NCI-H146 (cell line): ENCODE measurements at places on chromosomes 7 and 10.

- DNase-seq = no peak
These were observed 64.1 kb downstream of the LYZL2 start for GRCh38 chr10:30565449-30565848.

GRCh38 chr10:99769706-99770105 lies 12.7 kb upstream of the ABCC2 start:
- DNase-seq = no peak

GRCh38 chr10:71433768-71434744 lies 37.3 kb downstream of the CDH23 start:
- no peak for DNase-seq

DNA sequence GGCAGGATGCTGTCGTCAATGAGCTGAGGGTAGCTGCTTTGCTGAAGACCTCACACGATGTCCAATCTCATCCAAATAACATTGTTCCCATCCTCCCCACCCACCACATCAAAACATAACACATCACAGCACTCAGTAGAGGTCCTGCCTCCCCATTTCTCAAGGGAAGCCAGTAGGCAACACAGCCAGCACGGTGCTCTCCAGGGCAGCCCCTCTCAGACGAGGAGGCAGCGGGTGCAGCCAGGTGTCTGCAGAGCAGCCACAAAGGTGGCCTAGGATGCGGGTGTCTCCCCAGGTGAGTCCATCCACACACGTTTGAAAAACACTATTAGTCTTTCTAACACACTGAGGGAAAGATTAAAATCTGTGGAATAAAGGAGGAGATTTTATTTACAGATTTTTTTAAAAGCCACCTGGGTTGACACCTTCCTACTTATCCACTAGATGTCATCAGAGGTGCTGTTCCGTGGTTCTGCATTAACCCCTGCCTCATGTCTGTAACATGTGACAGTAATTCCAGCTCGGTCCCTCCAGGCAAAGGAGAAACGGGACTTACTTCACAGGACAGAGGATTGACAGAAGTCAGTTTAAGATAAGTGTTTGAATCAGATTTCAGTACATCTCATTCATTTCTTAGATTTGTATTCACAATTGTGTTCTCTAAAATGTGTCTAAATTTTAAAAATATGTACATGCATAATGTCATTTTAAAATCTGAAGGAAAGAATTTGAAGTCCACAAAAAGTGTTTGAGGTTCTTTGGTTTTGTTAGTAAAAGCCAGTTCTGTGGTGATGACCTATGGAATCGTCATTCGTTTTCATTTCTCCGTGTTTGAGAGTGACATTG lies 68.0 kb downstream of the LANCL2 start:
- DNase-seq = peak; percentile 69

DNA sequence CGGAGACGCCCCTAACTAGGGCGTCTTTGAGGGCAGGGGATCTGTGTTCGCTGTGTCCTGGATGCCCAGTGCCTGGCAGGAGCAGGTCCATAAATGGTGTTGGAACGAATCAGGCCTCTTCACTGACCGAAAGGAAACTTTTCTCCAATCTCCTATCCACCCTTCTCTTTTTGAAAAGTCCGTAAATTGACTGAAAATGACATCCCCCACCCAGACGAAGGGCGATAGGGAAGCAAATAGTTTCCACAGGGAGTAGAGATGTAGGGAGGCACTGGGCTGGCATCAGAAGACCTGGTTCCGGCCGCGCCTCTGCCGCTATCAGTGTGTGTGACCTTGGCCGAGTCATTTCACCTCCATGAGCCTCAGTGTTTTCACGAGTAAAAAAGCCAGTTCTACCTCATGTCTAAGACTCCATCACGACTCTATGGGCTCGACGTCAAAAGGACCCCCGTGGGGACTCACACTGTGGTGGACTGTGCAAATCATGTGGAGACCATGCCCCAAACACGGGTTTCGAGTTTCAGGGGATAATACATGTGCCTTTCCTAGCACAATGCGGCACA lies 497 bp upstream of the RAB11FIP2 start:
- peak; percentile 66 for DNase-seq

- DNase-seq = no peak
These were observed 85.5 kb downstream of the NKX6-2 start for GRCh38 chr10:132700156-132701098.

DNA sequence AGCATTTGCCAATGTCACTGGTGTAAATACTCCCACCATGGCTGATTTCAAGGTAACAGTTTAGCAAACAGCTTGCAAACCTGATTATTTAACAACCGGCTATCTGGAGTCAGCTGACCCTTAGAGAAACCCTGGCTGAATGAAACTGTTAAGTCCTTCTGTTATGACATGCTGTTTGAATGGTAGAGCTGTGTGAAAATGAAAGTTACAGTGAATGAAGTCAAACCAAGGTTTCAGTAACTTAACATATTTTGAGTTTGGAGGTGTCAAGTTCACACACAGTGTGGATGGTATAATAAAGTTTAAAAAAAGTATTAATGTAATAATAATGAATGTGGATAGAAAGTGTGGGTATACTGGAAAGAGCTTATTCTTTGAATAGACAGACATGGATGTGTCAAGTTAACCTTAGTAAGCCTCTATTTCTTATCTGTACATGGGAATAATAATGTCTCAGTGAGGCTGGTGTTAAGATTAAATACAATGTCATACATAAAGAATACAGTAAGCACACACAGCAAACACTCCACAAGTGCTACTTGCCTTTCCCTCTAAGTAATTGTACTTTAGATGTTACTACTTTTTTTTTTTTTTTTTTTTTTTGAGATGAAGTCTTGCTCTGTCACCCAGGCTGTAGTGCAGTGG lies 150.4 kb downstream of the TAX1BP1 start:
- DNase-seq = no peak

- peak; percentile 27 for DNase-seq
These were observed 432 bp downstream of the TMEM248 start for GRCh38 chr7:66921396-66921917.

- no peak for DNase-seq
These were observed 124.3 kb downstream of the CUX1 start for GRCh38 chr7:101941481-101942383.

DNA sequence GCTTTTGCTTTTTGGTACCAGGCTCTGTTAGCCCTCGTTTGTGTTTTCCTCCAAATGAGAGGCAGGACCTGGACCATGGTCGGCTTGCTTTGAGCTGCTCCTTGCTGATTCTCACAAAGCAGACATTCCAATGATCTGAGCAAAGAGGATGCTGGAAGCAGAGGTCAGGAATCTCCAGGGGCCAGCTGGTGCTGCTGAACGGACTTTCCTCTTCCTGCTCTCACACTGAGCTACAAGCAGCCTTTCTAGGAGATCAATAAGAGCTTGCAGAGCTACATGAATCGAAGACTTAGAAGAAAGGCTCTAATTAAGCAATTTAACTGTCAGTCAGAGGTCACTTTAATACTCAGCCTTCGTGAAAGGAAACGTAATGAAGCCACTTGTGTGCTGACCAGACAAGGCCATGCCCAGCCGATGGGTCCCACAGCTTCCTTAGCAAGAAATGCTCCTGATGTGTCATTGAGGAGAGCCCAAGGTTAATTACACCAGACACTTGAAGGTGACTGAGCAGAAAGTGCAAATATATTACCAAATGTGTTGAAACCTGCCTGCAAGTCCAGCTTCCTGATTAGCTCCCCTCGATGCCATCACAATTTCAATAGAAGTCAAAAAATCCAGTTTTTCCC lies 151.3 kb upstream of the RSU1 start:
- no peak for DNase-seq

- DNase-seq = no peak
These were observed 184.8 kb upstream of the GALNT17 start for GRCh38 chr7:70947181-70947580.

DNA sequence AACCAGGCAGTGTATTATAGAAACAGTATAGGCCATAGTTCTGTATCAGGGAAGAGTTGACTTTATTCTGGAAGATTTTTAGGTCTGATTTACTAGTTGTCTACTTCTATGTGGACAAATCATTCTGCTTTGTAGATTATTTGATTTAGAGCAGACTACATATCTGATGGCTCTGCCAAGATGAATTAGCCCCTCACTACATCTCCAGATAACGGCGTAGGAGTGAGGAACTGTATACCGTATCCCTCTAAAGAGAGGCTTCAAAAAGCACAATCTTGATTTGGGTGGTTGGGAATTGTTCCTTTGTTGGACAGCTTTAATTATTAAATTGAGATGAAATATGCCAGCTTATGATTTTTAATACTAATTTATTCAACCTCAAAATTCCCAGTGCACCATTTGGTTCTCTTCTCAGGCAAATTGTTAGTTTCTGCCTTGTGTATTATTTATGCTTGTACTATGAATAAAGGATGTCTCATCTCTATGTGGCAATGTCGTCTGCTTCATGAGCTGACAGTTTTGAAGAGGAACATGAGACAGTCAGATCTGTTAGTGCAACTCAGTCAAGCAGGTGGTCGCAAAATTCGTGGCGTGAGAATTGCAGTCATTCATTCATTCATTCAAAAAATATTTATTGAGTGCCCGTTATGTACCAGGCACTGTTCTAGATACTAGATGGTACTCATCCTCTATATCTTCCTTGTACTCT lies 422.8 kb downstream of the EXOC4 start:
- no peak for DNase-seq

GRCh38 chr7:42221304-42221703 lies 15.7 kb downstream of the GLI3 start:
- DNase-seq = no peak

GRCh38 chr7:129356176-129356575 lies 78.1 kb upstream of the STRIP2 start:
- DNase-seq = no peak

GRCh38 chr7:151283302-151283701 lies 34.8 kb upstream of the SMARCD3 start:
- DNase-seq = no peak

GRCh38 chr7:73647725-73648592 lies 19.7 kb upstream of the VPS37D start:
- peak; percentile 73 for DNase-seq

GRCh38 chr7:140059273-140060242 lies 3.2 kb downstream of the PARP12 start:
- no peak for DNase-seq

GRCh38 chr7:157596881-157597280 lies 260.1 kb downstream of the DNAJB6 start:
- no peak for DNase-seq

- DNase-seq = no peak
These were observed 31.8 kb downstream of the CALML3 start for GRCh38 chr10:5556576-5556975.

GRCh38 chr10:77311186-77311585 lies 326.4 kb downstream of the KCNMA1 start:
- DNase-seq = peak; percentile 14

- no peak for DNase-seq
These were observed 2.3 kb upstream of the NYAP1 start for GRCh38 chr7:100481466-100481865.

DNA sequence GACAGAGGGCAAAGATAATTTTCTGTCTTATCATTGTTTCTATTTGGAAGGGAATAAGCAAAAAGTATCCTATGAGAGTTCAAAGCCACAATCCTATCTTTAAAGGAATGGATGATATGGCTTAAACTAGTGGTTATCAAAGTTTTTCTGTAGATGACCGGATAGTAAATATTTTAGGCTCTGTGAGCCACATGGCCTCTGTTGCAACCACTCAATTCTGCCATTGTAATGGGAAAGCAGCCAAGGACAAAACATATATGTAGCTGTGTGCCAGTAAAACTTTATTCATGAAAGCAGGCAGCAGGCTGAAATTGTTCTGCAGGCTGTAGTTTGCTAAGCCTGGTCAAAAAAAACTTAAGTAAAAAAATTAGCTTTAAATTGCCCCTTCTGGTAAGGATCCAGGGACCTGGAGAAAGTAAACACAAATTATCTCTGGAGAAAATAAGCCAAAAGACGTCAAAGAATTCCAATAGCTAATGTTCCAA lies 73.3 kb downstream of the THSD7A start:
- DNase-seq = no peak

DNA sequence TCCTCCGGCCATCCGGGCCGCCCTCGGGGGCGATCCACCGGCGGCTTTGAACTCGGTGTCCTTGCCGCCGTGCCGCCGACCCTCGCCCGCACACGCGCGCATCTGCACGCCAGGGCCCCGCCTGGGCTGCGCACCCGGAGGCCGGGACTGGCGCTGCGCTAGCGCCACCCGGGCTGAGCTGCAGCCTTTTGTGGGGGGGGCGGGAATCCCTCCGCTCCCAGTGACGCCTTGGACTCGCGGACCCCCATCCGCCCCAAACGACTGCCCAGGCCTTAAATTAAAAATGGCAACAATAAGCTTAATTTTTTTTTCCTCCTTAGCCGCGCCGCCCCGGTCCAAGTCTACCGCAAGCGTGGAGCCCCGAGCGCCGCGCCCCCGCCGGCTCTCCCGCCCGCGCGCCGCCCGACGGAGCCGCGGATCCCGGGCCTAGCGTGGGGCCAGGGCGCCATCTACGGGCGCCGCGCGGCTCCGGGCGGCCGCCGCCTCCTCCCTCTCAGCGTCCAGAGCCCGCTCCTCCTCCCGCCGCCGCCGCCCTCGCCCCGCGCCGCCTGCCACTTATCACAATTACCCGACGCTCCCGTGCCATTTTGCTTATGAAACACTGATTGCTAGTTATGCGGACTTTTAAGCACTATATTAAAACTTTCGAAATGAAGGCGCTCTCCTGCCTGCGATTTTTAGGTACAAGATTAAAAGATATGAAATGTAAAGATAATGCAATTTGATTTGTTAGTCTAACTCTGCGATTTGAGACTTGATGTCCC lies 7.5 kb upstream of the EBF3 start:
- peak; percentile 20 for DNase-seq

DNA sequence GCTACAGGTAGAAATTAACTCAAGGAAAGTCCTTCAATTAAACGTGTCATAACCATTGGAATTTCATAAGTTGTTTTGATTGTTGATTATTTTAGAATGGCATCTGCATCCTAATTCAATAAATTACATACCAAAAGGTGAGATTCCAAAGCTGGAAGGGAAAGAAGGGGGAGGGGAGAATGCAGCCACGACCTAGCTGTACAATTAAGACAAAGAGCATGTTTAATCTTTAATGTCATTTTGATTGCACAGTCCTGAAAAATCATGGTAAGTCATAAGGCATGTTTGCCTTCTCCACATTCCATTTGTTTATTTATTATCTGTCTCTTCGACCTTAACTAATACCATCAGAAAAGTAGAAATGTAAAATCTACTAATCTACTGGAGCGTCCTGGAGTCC lies 358.1 kb downstream of the FRMD4A start:
- no peak for DNase-seq

- DNase-seq = no peak
These were observed 15.8 kb downstream of the ST8SIA6 start for GRCh38 chr10:17438583-17438982.

- DNase-seq = peak; percentile 47
These were observed 60.6 kb upstream of the MSMB start for GRCh38 chr10:46106410-46107255.

DNA sequence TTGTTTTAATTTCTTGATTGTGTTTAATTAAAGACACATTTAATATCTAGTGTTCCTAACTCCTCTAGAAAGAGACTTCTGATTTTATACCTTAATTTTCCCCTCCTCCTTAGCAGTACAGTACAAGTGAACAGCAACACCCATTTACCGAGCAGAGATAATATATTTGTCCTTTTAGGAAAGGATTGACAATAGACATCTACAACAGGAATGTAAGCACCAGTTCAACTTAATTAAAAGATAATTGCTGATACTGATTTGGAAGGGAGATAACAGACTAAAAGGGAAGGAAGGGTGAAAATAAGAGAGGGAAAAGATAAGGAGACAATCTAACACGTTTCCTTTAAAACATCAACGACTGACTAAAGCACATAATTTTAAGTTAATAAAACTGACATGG lies 119.3 kb downstream of the SRPK2 start:
- DNase-seq = peak; percentile 3
